Stimulated activated CD4-positive, alpha-beta T cell treated with anti-CD3 and anti-CD28 coated beads, Interleukin-4, amount 100 ng/mL, for 48 hours (primary cell): ENCODE measurements at places on chromosomes 5 and 9.

DNA sequence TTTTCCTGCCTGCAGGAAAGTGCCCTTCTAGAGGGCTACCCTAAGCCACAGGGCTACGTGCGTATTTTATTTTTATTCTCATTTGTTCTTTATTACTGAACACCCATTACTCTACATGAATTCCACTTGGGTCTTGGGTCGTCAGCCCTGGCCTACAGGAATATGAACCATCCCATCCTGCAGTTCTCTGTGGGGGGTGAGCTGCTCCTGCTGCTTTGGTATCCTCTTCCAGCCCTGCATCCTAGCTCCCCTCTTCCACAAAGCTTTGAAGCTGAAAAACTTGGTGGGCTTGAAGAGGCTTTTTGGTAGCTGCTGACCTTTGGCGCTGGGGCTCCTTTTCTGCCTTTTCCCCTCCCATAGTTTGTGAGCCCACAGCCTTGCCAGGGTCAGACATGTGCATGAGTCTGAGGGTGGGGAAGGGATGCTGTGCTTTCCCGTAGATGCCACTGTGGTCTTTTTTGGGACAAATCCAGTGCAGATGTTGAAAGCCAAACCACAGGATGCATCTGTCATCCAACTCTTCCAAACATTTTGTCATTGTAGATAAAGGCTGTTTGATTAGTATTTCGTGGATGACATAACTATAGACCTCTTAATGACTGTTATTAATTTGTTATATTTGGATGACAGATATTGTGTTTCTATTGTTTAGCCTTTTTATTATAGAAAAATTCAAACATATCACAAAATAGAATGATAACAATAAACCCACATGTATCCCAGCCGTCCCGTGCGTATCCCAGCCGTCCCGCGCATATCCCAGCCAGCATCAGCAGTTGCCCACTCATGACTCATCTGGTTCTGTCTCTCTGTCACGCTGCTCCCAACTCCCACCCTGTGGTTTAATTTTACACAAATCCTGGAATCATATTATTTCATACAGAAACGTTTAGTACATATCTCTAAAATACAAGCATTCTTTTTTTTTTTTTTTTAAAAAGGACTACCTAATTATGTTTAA is 43.9 kb downstream of the SLC46A2 start:
- DNase-seq, result no peak

DNA sequence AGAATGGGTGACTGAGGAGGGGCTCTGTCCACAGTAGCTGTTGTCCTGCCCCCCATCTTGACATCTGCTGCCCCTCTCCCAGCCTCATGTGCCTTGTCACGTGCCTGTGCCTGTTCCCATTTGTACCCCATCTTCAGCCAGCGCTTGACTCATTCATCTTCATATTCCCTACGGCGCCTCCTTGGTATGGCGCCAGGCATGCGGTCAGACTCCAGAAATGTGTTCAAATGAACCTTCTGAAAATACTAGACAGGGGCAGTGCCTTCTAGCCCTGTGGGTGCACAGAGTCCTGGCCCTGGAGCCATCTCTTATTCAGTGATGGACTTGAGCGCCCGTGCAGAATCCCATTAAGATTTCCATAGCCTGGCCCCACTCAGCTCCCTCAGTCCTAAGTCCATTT is 46.2 kb downstream of the CFAP77 start:
- no peak for DNase-seq

DNA sequence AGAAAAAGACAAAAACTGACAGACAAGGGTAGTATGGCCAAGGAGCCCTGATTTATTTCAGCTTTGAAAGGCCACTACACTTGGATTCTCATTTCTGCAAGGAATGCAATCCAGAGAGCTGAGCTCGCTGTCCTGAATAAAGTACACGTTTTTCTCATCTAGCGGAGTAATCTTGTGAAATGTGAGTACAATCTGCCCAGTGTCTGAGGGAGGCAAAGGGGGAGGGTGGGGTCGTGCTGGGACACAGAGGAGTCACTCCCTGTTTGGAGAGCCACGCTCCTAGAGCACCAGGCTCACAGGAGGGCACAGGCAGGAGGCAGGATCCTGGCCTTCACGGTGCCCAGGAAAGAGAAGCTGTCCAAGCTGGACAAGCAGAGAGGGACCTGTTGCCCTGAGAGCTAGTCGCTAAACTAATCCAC is 51.0 kb upstream of the IFNK start:
- no peak for DNase-seq

DNA sequence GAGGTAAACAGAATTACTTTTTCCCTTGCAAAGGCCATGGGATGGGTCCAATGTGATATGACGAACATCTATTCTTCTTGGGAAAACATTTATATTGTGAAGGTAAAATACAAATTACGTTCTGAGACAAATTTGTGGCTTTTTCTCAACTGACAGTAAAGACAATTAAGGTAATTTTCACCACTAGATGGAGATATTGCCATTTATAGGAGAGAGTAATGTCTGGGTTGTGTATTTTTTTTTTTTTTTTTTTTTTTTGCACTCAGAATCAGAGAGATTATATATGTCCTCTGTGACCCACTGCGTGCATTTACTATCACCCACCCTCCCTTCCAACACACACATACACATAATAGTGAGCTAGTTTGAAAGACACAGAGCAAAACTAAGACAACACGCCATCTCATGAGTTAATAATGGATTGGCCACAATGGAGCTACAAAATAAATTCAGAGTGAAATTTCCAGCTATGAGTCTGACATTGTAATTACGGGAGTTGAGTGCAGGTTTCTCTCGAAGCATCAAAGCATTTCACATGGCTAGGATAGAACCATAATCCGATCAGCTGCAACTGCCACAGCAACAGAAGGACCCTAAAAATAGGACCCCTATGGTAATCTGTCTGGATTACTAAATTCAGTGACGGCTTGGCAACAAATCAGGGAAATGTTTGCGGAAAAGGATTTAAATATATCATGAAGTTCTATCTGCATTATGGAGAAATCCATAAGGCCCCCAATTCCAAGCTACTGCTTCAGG is 49.2 kb downstream of the ANXA1 start:
- DNase-seq, result no peak

DNA sequence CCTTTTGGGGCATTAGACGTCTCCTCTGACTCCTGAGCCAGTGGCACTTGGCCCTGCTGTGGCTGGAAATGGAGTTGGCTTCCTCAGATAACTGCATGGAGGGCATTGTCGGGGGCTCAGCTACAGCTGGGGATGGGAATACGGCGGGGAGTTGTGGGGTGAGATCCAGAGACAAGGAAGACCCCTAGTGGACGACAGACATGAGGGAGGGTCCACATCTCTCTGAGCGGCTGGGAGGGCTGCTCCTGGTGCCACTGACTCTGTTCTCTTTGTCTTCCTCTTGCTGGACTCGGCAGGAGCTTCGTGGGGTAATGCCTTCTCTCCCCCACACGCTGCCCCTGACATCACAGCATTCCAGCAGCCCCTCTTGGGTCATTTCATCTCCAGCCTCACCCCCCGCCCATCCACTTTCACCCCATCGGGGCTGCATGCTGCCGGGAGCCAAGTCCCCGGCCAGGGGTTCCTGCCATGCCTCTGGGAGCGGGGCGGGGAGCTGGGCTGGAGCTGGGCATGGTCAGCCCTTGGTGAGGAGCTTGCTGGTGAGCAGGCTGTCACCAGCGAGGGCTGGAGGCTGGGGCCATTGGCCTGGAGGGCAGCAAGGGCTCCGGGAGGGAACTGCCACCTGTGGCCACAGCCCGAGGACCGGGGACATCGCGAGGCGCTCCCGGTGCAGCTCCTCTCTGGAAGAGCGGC is 172.3 kb downstream of the CACNA1B start:
- no peak for DNase-seq

GRCh38 chr5:56829137-56829908 is 14.0 kb downstream of the MAP3K1 start:
- DNase-seq, result peak; percentile 49

GRCh38 chr9:76605321-76605900 is 146.4 kb downstream of the GCNT1 start:
- DNase-seq, result no peak

GRCh38 chr9:32742296-32742695 is 41.0 kb upstream of the TMEM215 start:
- DNase-seq, result no peak

DNA sequence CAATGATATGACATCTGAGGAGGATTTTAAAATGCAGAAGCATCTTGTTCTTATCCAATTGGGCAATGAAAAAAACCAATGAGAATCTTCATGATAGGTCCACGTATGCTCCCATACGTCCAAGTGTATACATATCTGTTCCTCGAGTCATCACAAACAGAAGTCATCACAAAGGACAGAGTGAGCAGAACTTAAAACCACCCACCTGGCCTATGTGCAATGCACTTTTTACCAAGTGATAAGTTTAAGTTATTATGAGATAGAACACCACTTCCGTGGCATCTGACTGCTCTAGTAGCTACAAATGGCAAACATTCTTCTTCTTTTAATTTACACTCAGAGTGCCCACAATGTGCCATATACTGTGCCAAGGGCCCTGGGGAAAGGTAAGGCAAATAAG is 82.4 kb downstream of the PPP2R2B start:
- no peak for DNase-seq
